SW 1271 (cell line): ENCODE measurements at places on chromosomes 12 and 14.

DNA sequence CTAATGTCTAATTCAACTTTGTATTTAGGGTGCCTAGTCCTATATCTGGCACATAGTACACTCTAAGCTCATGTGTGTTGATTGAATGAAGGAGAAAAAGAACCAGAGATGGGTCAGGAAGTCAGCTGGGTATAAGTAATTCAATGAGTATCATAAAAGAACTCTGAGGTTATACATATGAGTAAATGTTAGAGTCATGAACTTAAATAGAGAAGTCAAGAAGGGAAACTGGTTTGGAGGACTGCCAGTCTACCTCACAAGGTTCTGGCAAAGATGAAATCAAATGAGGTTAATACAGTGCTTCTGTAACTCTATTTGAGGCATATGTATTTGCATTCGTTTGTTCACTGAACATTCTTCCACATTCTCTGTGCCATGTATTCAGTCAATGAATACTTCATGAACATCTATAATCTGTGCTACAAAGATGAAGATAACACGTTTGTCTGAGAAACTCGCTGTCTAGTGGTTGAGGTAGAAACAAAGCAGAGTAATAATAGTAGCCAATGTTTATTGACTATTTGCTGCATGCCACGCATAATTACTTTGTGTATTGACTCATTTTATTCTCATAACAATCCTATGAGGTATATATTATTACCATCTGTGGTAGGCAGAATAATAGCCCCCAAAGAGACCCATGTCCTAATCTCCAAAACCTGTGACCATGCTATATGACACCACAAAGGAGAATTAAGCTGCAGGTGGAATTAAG, 88.9 kb downstream of the PTGER2 start:
- no peak for DNase-seq

DNA sequence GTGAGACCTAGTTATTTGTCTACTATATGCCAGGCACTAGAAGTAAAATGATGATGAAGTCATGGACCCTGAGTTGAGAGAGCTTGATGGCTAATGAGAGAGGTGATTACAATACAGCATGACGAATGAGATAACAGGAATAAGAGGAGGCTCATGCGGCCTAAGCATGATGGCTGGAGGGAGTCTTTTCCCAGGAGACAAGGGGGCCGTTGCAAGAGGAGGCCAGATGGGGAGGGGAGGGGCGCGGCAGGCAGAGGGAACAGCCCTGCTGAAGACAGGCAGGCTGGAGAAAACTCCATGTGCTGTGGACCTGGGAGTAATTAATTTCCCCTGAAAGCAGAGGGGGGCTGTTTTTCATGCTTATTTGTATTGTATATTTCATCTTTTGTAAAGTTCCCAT, 144.7 kb upstream of the RFLNA start:
- DNase-seq = no peak

GRCh38 chr14:76196980-76197695, 45.4 kb downstream of the GPATCH2L start:
- no peak for DNase-seq

DNA sequence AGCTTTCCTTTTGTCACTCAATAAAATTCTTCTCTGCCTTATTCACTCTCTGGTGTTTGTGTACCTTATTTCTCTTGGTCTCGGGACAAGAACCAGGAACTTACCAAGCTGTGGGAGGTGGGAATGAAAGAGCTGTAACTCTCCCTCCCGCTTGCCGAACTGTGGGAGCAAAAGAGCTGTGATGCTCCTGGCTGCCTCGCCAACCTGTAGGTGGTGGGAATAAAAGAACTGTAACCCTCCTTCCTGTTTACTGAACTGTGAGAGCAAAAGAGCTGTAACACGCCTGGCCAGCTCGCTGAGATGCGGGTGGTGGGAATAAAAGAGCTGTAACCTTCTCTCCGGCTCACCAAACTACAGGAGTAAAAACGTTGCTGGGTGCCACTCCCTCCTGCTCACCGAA, 314.1 kb upstream of the LRIG3 start:
- DNase-seq = no peak

DNA sequence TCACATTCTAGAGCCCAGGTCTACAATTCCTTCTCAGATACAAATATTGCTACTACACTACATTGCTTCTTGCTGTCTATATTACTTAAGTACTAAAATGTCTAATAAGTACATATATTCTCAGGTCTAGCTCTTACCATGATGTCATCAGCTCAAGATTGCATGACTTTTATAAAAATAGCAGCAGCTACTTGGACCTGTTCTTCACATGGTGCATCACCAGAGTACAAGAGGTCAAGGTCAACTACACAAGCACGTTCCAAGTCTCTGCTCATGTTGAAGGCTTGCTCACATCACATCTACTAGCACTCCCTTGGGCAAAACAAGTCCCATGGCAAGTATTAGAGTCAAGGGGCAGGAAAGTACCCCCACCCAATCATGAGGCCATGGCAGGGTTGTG, 465.6 kb downstream of the MED13L start:
- no peak for DNase-seq

- no peak for DNase-seq
These were observed 1035.1 kb downstream of the TRHDE start for GRCh38 chr12:73307260-73307659.

DNA sequence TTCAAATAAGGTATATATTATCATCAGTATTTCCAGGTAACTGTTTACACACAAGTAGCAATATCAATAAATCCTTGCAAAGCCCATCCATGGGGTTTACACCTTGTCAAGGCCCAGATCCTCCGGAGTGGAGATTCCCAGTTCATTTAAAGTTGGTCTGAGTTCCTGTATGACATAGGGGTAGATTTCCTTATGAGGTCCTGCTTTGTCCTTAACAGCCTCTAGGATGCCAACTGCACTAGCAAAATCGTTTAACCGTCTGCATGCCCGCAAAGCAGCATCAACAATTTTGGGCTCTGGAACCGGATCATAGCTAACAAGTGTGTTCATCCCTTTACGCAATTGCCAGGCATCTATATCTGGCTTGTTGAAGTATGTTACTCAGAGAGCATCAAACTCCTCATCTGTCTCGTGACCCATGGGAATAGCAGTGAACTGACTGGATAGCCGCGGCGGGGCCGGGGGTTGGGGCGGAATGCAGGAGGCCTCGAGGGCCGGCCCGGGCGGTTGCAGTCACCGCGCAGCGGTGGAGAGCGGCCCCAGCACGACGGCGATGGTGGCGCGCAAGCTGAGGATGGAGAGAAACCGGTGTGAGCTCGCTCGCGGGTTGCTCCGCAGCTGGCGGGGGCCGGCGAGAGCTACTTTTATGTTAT, 30.6 kb upstream of the FBXO34 start:
- DNase-seq = no peak

GRCh38 chr14:64806862-64807495, 72.7 kb downstream of the SPTB start:
- DNase-seq = no peak

DNA sequence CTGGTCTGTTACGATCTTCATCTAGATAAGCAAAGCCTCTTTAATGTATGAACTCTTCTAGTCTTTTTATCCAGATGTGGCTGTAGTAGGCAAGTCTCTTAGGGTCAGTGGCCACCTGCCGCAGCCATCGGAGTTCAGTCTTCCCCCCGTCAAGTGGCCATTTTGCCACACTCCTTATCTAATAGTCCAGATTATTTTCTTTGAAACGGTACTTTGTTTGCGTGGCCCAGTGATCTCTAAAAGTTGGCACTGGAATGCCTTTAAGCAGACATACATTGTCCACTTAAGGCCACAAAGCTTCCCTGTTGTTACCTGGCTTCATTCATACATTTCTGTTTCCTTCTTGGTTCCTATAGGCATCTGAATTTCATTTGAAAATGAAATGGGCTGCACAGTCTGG, 36.0 kb upstream of the BMAL2 start:
- no peak for DNase-seq

GRCh38 chr12:67598598-67598997, 49.9 kb upstream of the DYRK2 start:
- no peak for DNase-seq

DNA sequence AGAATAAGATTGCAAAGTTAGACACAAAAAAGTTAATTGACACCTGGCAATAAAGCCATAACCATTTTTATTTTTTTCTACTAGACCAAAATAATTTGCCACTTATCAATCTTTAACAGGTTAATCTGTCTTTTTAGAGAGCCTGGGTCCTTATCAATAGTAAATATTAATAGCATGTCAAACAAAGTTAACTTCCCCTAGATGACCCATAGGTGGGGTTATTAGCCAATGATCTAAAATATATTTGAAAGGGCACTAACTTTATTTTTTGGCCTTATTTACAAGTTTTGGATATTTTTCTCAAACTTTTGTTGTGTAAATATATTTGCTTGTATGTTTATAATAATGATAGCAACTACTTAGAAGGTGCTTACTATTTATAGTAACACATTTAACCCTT, 3.9 kb downstream of the ANKRD33 start:
- DNase-seq = no peak

DNA sequence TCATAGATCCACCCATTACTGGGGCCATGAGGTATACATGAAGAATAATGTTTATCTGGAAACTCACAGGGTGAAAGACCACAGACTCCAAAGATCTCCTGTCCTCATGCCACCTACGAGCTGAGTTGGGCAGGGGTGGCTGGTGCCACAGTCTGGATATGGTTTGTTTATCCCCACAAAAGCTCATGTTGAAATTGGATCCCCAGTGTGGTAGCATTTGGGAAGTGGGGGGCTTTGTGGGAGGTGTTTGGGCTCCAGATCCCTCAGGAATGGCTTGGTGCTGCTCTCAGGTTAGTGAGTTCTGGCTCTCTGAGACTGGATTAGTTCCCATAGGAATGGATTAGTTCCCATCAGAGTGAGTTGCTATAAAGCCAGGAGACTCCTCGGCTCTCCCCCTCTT, 192.3 kb upstream of the FSCB start:
- no peak for DNase-seq

- DNase-seq = no peak
These were observed 30.3 kb upstream of the CLIP1 start for GRCh38 chr12:122452701-122453285.

GRCh38 chr12:59780605-59781135, 184.8 kb downstream of the SLC16A7 start:
- no peak for DNase-seq

DNA sequence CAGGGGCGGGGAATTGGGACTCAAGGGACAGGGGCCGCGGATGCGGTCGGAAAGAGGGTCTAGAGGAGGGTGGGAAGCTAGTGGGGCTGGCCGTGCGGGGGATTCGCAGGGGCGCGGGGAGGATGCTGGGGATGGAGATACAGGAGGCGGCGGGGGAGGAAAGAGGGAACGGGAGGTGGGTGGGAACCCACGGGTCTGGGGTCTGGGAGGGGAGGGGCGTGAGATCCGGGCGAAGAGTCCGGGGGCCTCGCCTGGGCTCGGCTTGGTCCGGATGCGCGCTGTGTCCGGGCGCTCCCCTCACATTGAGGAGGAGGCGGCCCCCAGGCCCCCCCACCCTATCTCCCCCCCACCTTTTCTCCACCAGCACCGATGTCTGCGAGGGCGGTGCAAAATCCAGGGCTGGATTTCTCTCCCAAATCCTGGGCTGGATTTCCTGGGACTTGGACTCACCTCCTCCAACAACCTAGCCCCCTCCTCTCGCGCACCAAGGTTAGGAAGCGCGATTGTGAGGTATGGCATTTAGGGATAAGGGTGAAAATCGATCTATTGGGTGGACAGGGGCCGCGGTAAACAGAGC, at the start of gene AGAP2:
Gene AGAP2 (minus strand): TSS at position 82 of the 577 bp plus-strand sequence. CDS start 496 bp downstream, outside the sequence.
- DNase-seq = no peak

DNA sequence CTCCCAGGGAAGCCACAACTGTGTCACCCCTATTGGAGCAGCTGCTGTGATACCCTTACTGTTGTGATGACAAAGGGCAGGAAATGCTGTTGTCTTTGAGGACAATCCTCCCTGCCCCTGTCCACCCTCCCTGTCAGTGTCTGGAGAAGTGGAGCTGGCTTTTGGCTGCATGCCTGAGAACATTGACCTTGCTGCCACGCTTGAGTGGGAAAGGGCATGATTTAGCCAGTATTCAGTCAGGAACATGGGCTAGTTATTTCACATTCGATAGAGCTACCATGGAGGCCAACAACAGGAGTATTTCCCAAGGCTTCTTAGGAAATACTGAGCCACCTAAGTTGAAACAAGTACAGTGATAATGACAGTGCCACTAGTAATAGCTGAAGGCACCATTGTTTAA, 59.4 kb downstream of the MYRFL start:
- no peak for DNase-seq

GRCh38 chr12:9634177-9634803, 26.6 kb upstream of the KLRB1 start:
- DNase-seq = peak; percentile 58

GRCh38 chr14:98909251-98909944, 362.6 kb downstream of the BCL11B start:
- DNase-seq = peak; percentile 78

- no peak for DNase-seq
These were observed 537.0 kb downstream of the SLC6A15 start for GRCh38 chr12:84375449-84376170.

- no peak for DNase-seq
These were observed 6.0 kb upstream of the SLC24A4 start for GRCh38 chr14:92316937-92317336.

DNA sequence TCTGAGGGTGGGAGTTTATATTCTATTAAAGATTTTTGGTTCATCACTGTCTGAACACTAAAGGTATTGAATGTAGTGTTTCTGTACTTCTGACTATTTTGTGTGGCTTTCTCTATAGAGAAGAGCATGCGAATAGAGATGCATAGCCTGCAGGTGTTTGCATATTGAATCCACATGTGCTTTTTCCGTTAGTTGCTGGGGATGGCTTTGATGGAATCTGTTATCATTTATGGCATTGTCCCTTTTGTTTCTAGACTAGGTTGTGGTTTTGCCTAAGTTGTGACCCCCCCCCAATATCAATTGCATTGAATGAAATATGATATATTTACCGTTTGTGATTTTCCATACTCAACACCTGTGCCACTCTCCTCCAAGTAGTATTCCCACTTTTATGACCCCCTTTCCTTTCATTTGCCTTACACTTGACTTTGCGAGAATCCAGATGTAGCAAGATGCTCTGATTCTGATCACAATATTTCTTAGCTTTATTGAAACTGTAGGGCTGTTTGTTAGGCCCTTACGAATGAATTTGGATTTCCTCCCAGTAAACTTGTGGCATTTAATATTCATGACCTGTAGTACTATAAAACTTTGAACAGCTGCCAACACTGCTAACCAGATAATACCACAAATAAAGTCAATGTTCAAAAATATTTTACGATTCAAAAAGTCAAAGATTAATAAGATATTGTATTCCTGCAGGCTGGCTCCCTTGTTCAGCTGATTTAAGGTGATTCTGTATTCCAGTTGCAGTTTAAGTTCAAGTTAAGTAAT, 176.4 kb downstream of the TMTC2 start:
- no peak for DNase-seq

DNA sequence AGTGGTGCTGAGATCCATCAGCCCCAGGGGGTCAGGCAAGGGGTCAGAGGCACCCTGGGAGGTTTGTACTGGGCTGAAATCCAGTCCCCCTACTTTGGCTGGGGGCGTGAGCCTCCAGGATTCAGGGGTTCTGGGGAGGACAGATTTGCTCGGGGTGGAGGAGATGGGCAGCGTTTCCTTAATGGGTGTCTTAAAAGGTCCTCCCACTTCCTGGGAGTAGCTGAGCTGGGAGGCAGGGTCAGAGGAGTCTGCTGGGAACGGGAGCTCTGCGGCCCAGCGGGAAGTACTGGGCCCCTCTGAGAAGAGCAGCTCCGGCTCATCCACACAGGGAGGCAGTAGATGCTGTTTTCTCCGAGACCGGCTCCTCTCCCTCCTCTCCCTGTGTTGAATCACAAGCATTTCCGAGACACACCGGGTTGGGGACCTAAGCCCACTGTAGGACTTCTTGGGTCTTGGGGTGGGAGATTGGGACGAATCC, 2.1 kb upstream of the TEX52 start:
- no peak for DNase-seq

- no peak for DNase-seq
These were observed 177.9 kb downstream of the PPM1H start for GRCh38 chr12:62757048-62757447.
